ENCODE measurements at places on chromosomes 6 and 20.

DNA sequence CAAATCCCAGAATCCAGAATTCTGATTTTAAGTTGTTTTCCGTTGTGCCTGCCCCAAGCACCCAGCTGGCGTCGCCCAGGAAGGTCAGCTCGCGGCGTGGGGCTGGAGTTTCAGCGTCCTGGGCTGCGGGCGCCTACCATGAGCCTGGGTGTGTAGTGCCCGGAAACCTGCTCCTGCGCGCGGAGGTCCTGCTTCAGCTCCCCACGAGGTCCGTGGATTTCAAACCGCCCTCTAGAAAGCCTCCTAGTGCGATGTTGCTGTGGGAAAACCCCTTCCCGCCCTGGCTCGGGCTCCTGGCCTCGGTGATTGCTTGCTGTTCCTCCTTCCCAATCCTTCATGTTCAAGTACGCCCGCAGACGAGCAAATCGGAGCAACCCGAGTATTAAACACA lies 51.3 kb upstream of the NRN1 start:
- no peak for DNase-seq

GRCh38 chr6:167547751-167548150 lies 222.9 kb downstream of the TTLL2 start:
- no peak for DNase-seq

GRCh38 chr20:64219202-64219601 lies 36.3 kb upstream of the PCMTD2 start:
- DNase-seq = no peak

DNA sequence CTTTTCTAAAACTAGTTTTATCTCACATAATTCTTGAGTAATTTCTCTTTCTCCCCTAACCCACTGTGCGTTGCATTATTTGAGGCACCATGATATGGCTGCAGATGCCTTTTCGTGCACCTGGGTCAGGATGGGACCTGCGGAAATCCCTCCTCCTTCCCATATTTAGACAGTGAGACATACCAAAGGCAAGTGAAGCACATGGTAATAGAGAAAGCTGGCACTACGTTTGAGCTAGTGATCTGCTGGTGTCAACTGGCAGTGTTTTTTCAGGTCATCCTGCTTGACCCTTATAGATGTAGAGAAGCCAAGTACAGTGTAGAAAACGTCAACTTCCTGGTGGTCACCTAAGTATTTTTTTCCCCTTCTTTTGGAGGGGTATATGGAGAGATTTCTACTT lies 71.7 kb downstream of the FOXO3 start:
- no peak for DNase-seq

GRCh38 chr6:35413911-35414310 lies 38.2 kb upstream of the FANCE start:
- no peak for DNase-seq

DNA sequence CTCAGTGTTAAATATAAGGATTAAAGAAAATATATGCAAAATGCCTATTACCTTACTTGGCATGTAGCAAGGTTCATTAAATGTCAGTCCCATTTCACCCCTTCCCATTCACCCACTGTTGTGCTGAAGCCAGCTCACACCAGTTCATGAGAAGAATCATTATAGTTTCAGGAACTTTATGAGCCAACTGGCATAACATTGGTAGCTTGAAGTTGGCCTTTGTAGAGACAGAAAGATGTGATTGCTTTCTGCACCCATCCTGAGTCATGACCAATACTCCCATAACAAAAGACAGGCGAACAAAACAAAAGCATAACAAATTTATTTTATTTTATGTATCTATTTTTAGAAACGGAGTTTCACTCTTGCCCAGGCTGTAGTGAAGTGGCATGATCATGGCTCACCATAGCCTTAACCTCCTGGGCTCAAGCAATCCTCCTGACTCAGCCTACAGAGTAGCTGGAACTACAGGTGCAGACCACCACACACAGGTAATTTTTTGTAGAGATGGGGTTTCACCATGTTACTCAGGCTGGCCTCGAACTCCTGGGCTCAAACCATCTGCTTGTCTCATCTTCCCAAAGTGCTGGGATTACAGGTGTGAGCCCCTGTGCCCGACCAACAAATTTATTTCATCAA lies 17.6 kb upstream of the IER3 start:
- DNase-seq = no peak

GRCh38 chr6:28378644-28379043 lies 20.9 kb downstream of the ZSCAN12 start:
- DNase-seq = no peak

DNA sequence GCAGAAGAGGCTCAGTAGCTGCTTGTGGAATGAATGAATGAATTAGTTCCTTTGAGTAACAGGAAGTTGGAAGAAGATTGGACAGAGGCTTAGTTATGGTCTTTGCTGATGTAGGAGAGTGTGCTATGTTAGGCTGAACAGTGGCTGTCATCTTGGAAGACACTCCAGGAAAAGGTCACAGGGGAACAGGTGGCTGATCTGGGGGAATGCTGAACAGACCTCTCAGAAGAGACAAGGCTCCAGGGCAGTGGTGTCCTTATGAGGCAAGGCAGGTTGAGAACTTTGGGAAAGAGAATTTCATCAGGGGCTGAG lies 62.3 kb downstream of the UTRN start:
- no peak for DNase-seq

GRCh38 chr20:6673071-6673470 lies 94.4 kb upstream of the BMP2 start:
- peak; percentile 63 for DNase-seq

GRCh38 chr6:11491596-11492463 lies 45.7 kb upstream of the TMEM170B start:
- DNase-seq = no peak

- DNase-seq = peak; percentile 49
Observed at GRCh38 chr20:3420211-3420707, 12.8 kb upstream of the DNAAF9 start.

- DNase-seq = peak; percentile 84
Observed at GRCh38 chr20:4956200-4956810, 45.0 kb downstream of the SLC23A2 start.

DNA sequence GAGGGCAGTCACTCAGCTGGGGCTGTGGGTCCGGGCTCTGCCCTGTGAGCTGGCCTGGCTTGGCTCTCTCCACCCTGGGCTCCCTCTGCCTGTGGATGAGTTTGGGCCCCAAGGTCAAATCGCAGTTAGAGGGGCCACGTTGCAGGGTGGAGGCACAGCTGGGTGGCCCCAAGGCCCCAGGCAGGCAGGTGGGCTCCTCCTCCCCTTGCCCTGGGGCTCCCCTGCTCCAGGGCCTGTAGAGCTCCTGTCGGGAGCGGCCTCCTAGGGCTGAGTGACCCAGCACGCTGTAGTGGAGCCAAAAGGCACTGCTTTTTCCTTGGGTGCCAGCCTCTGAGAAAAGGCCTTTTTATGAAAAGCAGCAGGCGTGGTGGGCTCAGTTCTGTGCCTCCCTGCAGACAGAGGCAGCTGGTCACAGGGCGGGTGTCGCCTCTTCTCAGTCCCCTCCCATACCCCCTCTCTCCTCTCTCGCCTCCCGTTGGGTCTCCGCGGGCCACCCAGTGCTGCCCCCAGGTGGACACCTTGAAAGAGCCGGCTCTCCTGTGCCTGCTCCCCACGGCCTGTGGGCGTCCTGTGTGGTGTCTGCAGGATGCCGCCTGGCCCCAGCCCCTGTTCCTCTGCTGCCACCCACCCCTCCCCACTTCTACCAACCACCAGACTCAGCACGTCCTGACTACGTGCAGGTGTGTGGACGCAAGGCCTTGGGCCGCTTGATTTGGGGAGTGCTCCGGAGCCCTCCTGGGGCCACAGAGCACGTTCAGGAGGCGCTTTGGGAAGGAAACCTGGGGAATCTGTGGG lies 13.2 kb downstream of the SS18L1 start:
- DNase-seq = peak; percentile 44

GRCh38 chr6:25302677-25303128 lies 23.5 kb downstream of the CARMIL1 start:
- no peak for DNase-seq

DNA sequence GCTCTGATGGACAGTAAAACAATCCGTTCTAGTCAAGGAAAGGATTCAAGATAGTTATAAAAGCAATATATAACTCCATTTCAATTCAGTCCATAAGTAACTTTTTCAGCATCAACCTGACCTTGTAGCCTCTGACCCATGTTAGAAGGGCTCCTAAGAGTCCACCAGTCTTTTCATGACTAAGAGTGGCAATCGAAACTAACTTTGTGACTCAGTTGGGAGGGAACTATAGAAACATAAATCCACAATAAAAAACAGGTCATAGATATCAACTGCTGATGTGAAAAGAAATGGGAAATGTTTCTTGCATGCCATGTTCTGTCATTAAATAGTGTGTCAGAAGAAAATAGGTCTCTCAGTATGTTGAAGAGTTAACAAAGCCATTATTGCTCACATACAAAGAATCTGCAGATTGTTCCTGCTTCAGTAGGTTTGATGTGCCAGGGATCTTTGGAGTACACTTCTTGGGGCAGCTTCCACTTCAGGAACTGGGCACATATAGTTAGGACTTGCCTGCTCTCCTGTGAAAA lies 16.2 kb upstream of the RBL1 start:
- DNase-seq = no peak

GRCh38 chr6:107657755-107658461 lies 166.2 kb downstream of the SCML4 start:
- DNase-seq = no peak

DNA sequence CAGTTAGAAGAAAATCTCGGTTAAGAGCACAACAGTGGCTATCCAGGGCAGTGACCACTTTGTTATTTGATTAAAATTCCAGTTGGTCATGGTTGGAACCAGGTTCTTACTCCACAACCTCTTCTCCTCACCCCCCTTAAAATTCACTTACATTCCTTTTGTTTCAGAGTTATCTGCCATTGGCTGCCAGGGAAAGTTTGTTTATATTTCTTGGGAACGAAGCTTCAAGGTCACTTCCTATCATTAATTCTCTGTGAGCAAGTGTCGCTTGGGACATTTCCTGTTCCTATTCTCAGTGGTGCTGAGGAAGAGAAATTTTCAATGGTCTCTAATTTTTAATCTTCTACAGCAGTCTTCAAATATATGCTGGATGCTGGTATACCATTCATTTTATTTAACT lies 121.1 kb upstream of the COL21A1 start:
- no peak for DNase-seq

GRCh38 chr6:36029464-36029863 lies 1.9 kb downstream of the MAPK14 start:
- peak; percentile 78 for DNase-seq

DNA sequence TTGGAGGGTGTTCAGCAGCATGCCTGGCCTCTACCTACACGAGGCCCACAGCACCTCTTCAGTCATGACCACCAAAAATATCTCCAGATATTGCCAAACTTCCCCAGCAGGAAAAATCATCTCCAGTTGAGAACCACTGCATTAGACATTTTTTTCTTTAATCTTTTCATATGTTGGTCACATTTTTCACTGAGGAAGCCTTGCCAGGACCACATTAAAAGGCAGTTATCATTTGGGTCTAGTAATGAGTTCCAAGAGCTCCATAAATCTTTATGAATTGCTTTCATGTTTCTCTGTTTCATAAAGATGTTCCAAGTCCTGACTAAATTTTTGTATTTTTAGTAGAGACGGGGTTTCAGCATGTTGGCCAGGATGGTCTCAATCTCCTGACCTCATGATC lies 28.8 kb downstream of the MTRES1 start:
- DNase-seq = no peak

DNA sequence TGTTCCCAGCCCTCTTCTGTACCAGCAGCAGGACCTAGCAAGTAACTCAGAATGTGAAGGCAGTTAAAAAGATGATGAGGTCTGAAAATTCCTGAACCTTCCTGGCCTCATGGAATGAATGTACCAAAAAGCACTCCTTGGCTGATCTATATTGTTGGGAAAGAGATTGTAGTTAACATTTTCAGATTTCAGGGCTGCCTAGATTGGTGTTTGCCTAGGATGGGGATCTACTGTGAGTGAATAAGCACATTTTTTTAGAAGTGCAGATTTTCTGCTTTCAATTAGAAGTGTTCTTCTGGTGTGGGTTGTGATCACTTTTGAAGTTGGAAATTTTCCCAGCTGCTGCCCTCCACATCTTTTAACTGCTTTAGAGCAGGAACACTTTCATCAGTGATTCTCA lies 6.2 kb downstream of the MYLIP start:
- peak; percentile 28 for DNase-seq

DNA sequence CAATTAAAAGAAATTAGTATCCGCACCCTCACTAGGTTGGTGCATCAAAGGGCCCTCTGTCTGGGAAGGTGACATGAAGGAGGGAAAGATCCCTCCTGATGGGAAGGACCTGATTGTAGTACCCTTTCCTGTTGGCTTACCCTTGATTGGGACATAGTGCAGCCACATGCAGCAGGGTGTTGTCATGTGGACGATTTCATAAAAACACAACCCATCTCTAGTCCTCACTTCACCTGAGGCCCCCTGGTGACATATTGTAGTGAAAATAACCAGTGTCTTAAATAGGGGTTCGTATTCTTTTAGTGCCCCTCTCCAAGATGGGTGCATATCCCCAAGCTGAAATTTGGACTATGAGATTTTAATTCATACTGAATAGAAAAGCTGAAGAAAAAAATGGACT lies 97.3 kb downstream of the SLX4IP start:
- no peak for DNase-seq

- DNase-seq = peak; percentile 92
Observed at GRCh38 chr6:37103169-37104039, 66.5 kb upstream of the PIM1 start.

GRCh38 chr6:129033180-129033579 lies 150.2 kb downstream of the LAMA2 start:
- DNase-seq = no peak

- DNase-seq = no peak
Observed at GRCh38 chr6:91877994-91878393, 1291.1 kb upstream of the MAP3K7 start.

DNA sequence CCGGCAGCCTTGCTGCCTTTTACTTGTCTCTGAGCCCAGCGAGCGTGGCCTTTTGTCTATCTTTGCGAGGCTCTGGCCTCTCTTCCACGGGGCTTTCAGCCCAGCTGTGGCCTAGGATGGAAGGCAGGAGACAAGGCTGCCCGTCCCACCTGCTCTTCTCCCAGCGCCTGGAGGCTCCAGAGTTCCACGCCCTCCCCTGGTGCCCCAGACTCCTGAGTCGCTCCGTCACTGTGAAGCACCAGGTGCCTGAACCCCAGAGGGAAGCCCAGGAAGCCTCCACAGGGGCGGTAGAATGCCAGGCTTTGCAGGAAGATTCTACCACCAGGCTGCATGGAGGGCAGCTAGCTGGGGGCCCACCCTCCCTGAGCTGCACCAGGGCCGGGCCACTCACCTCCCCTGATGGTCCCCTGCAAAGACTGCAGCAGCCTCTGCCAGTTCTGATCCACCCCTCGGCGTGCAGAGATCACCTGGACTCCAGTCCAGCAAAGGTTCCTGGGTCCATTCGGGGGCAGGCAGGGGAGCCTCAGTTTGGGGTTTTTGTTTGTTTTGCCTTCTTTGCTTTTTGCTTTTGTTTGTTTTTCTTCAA lies 384.6 kb downstream of the CDH4 start:
- no peak for DNase-seq
